Adrenal gland (tissue), 19 donors: ENCODE measurements at places on chromosomes 1 and 21. TPM values are rescaled to one million over a fixed set of nuclear protein-coding genes. Genes with fewer than 3 reads are reported as not detected.

- DNase-seq: no peak
Measured at GRCh38 chr1:6243053-6243834, 735 bp upstream of the HES3 start.

- DNase-seq: no peak
Measured at GRCh38 chr1:215606564-215607168, 39.6 kb downstream of the KCTD3 start.

DNA sequence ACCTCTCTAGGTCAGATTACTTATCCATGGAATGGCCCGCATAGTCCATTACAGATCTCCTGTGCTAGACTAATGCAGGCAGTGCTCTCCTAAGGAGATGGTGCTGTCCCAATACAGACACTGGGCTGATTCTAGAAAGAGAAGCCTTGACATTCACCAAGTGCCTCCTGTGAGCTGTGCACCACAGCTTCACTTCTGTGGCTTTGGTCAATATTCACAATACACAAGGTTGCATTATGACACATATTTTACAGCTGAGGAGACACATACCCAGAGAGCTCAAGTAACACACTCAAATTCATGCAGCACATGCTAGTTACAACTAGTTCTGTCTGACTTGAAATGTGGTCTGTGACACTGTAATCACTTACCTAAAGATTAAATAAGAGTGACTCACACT is 59.4 kb upstream of the LRRC8B start:
- no peak for DNase-seq

GRCh38 chr1:148372731-148373130 is 110.4 kb downstream of the PPIAL4G start:
- no peak for DNase-seq

DNA sequence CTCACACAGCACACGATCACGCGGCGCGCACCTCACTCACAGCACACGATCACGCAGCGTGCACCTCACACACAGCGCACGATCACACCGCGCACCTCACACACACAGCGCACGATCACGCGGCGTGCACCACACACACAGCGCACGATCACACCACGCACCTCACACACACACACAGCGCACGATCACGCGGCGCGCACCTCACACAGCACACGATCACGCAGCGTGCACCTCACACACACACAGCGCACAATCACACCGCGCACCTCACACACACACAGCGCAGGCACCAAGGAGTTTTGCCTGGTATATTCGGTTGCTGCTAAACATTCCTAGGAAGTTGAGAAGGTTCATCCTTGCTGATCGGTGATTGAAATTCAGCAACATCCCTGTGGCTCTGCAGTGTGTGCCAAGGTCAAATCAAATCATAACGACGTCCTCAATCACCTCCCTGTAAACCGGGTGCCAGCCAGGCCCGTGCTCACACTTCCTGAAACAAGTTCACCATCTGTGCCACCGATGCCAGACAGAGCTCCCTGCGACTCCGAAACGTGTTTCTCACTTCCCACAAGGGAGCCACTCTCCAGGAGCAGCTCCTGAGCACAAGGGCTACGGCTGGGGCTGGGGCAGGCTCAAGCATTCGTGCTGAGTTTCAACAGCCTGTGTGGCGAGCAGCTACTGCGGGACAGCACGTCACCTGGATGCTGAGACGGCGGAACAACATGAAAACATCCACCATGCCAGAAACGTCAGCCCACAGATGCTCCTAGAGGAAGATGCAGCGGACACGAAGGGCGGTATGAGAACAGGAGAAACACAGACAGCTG is 30.2 kb downstream of the WDR4 start:
- DNase-seq: no peak

DNA sequence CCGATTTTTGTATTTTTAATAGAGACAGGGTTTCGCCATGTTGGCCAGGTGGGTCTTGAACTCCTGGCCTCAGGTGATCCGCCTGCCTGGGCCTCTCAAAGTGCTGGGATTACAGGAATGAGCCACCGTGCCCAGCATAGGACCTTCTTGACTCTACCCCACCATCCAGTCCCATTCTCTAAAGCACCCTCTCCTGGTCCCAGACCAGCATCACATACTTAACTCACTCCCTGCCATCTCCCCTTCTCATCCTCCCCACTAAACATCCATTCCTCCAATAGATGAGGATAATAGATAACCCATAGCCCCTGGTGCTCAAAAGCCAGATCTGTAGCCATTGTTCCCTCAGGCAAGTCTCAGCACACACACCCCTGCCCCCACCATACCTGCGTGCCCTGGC is 2.1 kb downstream of the ENTREP3 start:
- DNase-seq: no peak

DNA sequence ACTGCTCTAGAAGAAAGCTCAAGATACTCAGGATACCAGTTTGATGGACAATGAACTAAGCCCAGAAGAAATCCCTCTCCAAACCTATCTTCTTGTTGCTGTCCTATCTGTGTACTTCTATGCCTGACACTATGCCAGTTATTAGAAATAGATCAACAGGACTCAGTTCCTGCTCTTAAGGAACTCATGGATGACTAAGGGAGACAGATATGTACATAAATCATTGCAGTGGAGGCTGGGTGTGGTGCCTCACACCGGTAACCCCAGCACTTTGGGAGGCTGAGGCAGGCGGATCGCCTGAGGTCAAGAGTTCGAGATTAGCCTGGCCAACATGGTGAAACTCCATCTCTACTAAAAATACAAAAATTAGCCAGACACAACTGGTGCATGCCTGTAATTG is 42.4 kb upstream of the AK4 start:
- DNase-seq: no peak

Gene CFAP74
- 4.1 TPM for total RNA-seq

Gene F13B
- not detected for total RNA-seq

Gene TP73
- total RNA-seq: not detected

Gene NUCKS1
- 61.2 TPM for total RNA-seq

Gene KRTAP10-10
- not detected for total RNA-seq

Gene KRTAP12-2
- total RNA-seq: not detected
